Activated CD4-positive, alpha-beta T cell treated with anti-CD3 and anti-CD28 coated beads, Interleukin-2, amount 50 U/mL, for 24 hours (primary cell): ENCODE measurements at places on chromosomes 7 and 10.

DNA sequence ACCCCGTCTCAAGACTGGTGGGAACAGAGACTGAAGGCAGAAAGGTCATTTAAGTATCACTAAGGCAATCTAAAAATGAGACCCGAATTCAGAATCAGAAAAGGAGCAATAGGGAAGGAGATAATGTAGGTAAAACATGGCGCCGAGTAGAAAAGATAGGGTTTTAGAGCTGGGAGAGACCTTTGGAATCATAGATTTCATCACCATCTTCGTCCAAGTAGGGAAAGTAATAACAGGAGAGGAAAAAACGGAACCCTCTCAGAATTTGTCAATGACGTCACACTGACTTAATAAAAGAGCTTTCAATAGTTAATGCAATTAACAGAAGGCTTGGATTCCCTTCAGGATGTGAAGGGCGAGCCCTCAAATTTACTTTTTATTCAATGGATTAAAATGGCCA, 1.0 kb upstream of the UBN2 start:
- no peak for DNase-seq

GRCh38 chr7:50355817-50356178, 51.3 kb downstream of the IKZF1 start:
- no peak for DNase-seq

GRCh38 chr10:108469940-108470339, 1305.4 kb upstream of the SORCS1 start:
- DNase-seq, result no peak

GRCh38 chr10:1160561-1161314, 104.6 kb downstream of the WDR37 start:
- DNase-seq, result no peak

DNA sequence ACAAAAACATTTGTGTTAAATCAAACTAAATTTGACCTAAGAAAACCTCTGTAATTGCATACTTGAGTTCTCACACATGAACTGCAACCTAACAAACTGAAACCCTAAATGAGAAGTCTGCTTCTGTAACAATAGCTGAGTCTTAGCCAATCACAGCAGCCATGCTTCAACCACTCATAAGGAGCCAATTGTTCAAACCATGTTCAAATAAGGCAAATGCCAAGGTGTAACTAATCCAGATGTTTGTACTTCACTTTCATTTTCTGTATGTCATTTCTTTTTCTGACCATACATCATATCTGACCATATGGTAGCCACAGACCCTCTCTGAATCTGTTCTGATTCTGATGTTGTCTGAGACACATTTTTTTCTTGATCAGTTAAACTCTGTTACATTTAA, 47.5 kb upstream of the ANTXRL start:
- no peak for DNase-seq

DNA sequence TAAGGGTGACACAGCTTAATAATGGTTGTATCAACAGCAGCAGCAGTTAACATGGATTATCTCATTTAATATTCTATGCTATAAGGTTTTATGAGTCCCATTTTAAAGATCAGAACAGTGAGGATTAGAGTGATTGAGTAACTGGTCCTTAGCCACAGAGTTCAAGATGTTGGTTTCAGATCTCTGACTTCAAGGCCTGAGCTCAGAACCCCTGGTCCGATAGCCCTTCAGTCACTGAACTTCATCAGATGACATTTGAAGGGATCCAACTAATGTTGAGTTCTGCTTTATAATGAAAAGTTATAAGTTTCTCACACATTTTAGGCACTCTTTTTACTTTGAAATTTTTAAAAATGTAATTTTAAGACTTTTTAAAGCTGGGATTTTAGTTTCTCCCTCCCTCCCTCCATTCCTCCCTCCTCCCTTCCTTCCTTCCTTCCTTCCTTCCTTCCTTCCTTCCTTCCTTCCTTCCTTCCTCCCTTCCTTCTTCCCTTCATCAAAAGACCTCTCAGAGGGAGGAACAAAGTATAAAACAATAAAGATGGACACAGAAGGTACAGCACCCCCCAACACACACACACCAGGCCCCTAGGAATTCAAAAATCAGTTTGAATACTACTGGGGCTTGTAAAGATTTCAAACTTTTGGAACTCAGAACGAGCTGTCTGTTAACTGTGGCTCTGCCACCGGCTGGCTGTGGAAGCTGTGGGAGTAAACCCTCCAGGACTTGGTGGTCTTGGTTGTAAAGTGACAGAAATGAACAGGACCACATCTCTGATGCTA, 206.9 kb upstream of the AGK start:
- DNase-seq, result no peak

GRCh38 chr10:73358331-73359279, at the start of gene CFAP70:
TSS of gene CFAP70 (minus strand) at chr10:73358864. CDS start at chr10:73354796, 4,068 bp downstream.
- DNase-seq, result peak; percentile 73

DNA sequence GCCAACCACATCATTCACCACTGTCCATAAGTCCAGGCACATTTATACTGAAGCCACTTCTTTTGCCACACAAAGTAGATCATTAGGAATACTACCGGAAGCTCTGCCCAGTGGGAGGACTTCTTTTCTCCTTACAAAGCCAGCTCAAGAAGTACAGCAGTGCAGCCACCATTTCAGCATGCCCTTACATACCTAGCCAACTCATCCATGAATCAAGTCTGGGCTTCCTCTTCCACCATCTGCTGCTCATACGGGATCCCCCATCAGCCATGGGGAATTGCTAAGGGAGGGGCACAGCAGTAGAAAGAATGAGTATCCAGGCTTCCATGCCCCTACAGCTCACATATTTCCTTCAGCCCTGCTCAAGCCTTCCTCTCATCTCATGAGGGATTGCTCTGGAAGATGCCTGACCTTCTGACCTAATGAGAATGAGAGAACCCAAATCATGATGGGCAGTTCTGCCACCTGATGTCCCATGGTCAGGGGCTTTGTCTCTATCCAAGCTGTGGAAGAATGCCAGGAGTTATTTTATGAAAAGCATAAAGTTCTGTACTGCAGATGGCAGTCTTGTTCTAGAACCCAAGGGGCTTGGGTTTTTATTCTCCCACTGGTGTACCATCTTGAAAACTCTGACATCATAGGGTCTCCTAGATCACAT, 39.5 kb downstream of the ACSM6 start:
- DNase-seq, result no peak

DNA sequence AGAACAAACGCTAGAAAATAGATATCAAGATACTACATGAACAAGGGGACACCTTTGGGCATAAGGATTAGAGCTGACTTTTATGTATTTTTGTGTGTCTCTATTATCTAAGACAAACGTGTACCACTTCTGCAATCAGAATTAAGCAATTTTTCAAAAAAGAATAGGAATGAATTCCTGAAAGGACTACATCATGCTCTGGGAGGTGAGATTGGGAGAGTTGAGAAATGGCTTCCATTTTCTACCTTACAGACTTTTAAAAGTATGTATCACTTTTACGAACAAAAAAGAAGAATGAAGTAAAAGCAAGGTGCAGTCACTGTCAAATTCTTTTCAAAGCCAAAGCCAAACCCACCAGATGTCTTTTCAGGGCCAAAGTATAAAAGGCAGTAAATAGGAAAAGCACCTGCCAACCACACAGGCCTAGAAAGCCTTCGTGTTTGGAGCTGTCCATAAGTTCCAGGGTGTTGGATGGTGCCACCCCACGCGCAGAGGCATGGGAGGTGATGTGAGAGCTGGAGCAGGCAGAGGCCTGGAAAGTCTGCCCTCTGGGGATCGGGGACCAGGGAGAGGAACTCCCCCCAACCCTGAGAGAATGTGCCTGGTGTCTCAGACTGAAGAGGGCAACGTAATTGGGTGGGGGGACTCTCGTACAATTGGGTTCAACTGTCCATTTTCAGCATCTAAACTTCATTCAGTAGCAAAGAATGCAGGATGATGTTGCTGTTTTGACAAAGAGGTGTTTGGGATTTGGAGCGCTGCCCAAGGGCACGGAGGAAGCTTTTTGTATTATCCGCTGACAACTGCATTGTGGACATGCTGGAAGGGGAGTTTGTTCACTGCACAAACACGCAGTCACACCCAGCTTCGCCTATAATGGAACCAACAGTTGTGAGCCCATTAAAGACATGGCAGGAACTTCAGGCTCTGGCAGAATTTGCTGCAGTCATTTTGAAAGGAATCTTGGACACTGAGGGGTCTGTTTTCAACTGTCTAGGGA, 17.6 kb upstream of the CTBP2 start:
- no peak for DNase-seq

- no peak for DNase-seq
Observed at GRCh38 chr7:112892263-112892662, 102.1 kb upstream of the TMEM168 start.

GRCh38 chr10:49167425-49168170, 20.6 kb downstream of the TMEM273 start:
- no peak for DNase-seq
